CD4-positive, alpha-beta memory T cell (primary cell): ENCODE measurements at places on chromosomes 12 and 14.
A peak's percentile ranks its signal among the peaks of the same experiment; 100 is the strongest.

DNA sequence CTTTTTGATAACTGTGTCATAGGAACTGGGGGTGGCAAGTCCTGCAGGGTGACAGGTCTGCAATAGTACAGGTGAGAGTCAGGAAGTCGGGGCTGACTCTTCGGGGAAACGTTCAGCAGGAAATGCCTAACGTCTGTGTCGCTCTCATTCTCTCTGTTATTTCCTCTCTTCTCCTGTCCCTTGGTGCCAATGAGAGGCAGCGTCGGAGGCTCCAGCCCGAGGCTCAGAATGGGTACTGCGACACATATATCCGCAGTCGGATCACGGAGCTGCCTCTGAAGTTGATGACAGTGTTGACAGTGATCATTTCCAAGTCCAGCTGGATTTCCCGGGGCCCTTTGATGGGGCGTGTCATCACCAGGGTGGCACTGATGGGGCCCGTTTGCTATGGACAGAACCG, 2.7 kb upstream of the TC2N start:
- DNase-seq: peak; percentile 86
- H3K27me3 ChIP-seq: no peaks in the 10 kb centered on the region
- no peaks in the 10 kb centered on the region for H3K36me3 ChIP-seq
- peak overlapping the region; percentile 24 for H3K4me3 ChIP-seq
- peak overlapping the region; percentile 79 for H3K27ac ChIP-seq

GRCh38 chr14:93056166-93056839, 59.4 kb downstream of the ITPK1 start:
- no peak for DNase-seq
- no peak overlapping the region for H3K27ac ChIP-seq
- H3K4me1 ChIP-seq: no peaks in the 10 kb centered on the region
- no peaks in the 10 kb centered on the region for H3K27me3 ChIP-seq
- H3K36me3 ChIP-seq: no peaks in the 10 kb centered on the region

GRCh38 chr14:38900887-38901286, 202.1 kb downstream of the SEC23A start:
- no peak overlapping the region for H3K27ac ChIP-seq
- no peak for DNase-seq
- H3K4me1 ChIP-seq: no peaks in the 10 kb centered on the region
- no peaks in the 10 kb centered on the region for H3K36me3 ChIP-seq

DNA sequence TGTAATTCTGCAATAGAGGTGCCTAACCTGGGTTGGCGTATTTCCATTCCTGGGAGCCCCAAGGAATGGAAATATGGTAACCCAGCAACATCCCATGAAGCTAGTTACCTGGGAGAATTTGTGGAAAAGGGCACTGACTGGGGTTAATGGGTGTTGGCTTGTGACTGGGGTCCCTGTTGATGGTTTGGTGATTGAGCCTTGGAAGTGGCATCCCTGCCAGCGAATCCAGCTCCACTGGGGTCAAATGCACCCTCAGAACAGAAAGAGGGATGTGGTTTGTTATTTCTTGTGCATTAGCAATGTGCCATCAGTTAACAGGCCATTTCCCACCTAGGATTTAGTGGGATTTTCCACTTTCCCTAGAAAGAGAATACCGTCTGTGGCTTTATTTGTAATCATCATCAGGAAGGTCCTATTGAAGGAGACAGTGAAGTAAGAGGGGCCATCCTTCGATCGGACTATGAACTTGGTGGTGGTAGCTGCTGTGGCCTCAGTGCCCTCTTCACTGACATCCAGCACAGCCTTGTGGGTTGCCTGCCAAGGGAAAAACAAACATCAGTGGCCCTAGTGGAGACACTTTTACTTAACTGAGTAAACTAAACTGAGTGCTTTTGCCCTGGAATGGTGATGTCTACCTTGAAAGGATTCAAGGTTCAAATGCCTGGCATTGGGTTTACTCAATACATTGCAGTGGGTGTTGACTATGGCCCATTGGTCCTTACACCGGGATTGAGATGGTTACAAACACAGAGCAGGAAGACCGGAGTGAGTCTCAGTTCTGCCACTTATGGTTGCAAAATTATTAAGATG, 10.4 kb upstream of the SERPINA11 start:
- DNase-seq: no peak
- no peaks in the 10 kb centered on the region for H3K4me1 ChIP-seq
- H3K4me3 ChIP-seq: no peak overlapping the region
- H3K27me3 ChIP-seq: no peaks in the 10 kb centered on the region
- no peaks in the 10 kb centered on the region for H3K36me3 ChIP-seq
- no peak overlapping the region for H3K27ac ChIP-seq

DNA sequence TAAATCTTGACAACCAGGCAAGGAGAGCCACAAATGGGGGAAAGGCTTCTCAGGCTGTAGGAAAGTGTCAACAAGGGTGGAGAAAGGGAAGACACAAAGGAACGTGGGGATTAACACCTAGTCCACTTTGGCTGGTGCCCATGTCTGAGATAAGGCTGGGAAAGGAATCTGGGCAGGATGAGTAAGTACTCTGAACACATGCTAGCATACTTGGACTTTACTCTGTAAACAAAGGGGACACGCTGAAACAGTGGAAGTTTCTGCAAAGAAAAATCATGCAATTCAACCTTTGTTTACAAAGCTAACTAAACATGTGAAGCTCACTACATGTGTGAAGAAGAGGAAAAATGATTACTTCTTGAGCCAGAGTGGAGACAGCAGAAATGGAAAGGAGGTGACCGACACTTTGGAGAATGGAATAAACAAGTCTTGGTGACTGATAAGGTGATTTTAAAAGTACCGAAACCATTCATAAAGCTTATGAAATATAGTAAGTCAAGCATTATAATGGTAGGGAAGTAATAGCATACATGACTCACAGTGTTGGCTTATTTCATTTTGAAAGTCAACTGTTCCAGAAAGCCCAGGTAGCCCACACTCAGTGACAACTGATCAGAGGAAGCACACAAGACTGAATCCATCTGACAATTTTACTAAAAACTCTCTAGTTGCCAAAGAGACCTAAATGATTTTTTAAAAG, 13.2 kb downstream of the CPNE8 start:
- H3K4me3 ChIP-seq: no peak overlapping the region
- DNase-seq: no peak
- no peaks in the 10 kb centered on the region for H3K27me3 ChIP-seq
- H3K4me1 ChIP-seq: no peaks in the 10 kb centered on the region
- no peak overlapping the region for H3K27ac ChIP-seq

- no peaks in the 10 kb centered on the region for H3K36me3 ChIP-seq
- DNase-seq: no peak
- H3K27me3 ChIP-seq: no peaks in the 10 kb centered on the region
- no peaks in the 10 kb centered on the region for H3K4me1 ChIP-seq
Observed at GRCh38 chr14:68578597-68578996, 214.3 kb downstream of the ZFP36L1 start.

GRCh38 chr12:130715998-130716968, at the start of gene RIMBP2:
TSS of gene RIMBP2 (minus strand) at chr12:130716299. CDS start at chr12:130479013, 237,286 bp downstream.
- no peaks in the 10 kb centered on the region for H3K36me3 ChIP-seq
- DNase-seq: no peak

- DNase-seq: no peak
- H3K27me3 ChIP-seq: no peaks in the 10 kb centered on the region
- H3K36me3 ChIP-seq: no peaks in the 10 kb centered on the region
- H3K4me3 ChIP-seq: no peak overlapping the region
- H3K4me1 ChIP-seq: no peaks in the 10 kb centered on the region
- H3K27ac ChIP-seq: no peak overlapping the region
Observed at GRCh38 chr14:29724991-29725390, 202.7 kb downstream of the PRKD1 start.

DNA sequence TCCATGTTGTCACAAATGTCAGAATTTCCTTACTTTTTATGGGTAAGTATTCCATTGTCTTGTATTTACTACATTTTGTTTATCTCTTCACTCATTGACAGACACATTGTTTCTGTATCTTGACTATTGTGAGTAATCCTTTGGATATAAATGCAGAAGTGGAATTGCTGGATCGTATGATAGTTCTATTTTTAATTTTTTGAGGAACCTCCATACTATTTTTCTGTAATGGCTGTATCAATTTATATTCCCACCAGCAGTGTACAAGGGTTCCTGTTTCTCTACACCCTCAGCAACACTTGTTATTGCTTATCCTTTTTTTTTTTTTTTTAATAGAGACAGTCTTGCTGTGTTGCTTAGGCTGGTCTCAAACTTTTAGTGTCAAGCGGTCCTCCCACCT, 3.5 kb upstream of the KICS2 start:
- no peak for DNase-seq
- no peak overlapping the region for H3K27ac ChIP-seq
- peaks cover 4% of the 10 kb centered on the region for H3K27me3 ChIP-seq
- peaks cover 16% of the 10 kb centered on the region for H3K4me1 ChIP-seq

DNA sequence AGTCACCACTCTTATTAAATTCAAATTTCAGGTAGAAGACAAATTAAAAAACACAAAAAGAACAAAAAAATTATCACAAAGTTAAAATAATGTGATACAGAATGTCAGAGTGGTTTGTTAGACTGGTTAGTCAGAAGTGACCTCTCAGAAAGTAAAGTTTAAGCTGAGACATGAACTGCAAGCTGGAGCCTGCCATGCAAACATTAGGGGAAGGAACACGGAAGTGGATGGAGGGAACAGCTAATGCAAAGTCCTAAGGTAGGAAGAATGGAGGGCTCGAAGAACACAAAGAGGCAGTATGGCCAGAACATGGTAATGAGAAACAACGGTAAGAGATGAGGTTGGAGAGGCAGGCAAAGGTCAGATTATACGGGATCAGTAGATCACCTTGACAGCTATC, 41.7 kb downstream of the WDHD1 start:
- no peaks in the 10 kb centered on the region for H3K36me3 ChIP-seq
- no peaks in the 10 kb centered on the region for H3K4me1 ChIP-seq
- H3K4me3 ChIP-seq: no peak overlapping the region
- no peak overlapping the region for H3K27ac ChIP-seq

GRCh38 chr14:84482256-84483071, 1047.5 kb upstream of the FLRT2 start:
- DNase-seq: no peak
- H3K4me1 ChIP-seq: no peaks in the 10 kb centered on the region
- no peaks in the 10 kb centered on the region for H3K27me3 ChIP-seq
- no peak overlapping the region for H3K27ac ChIP-seq
- no peak overlapping the region for H3K4me3 ChIP-seq

DNA sequence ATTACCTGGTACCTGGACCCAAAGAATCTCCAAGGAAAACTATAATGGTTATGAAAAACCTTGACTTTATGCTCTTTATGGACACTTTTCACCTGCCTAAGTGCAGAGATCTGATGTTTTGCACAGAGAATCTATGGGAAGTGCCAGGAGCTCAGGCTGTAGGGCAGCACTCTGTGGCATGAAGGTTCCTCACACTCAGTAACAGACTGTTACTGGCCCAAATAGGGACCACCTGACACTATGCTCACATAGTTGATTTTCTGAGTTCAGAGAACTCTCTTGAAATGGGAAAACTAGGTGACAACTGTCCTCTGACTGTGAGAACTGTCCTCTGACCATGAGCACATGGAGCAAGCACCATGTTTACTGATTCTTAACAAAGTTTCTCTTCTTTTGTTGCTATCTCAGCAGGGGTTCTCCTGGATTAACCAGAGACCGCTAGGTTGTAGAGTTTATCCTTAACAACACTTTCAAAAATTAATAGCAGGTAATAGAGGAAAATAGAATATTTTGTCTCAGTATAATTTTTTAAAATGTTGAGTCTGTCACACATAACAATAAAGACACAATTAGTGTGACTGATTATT, 101.6 kb downstream of the STXBP6 start:
- DNase-seq: no peak
- H3K4me1 ChIP-seq: no peaks in the 10 kb centered on the region
- no peaks in the 10 kb centered on the region for H3K36me3 ChIP-seq
- H3K27ac ChIP-seq: no peak overlapping the region
- no peak overlapping the region for H3K4me3 ChIP-seq

DNA sequence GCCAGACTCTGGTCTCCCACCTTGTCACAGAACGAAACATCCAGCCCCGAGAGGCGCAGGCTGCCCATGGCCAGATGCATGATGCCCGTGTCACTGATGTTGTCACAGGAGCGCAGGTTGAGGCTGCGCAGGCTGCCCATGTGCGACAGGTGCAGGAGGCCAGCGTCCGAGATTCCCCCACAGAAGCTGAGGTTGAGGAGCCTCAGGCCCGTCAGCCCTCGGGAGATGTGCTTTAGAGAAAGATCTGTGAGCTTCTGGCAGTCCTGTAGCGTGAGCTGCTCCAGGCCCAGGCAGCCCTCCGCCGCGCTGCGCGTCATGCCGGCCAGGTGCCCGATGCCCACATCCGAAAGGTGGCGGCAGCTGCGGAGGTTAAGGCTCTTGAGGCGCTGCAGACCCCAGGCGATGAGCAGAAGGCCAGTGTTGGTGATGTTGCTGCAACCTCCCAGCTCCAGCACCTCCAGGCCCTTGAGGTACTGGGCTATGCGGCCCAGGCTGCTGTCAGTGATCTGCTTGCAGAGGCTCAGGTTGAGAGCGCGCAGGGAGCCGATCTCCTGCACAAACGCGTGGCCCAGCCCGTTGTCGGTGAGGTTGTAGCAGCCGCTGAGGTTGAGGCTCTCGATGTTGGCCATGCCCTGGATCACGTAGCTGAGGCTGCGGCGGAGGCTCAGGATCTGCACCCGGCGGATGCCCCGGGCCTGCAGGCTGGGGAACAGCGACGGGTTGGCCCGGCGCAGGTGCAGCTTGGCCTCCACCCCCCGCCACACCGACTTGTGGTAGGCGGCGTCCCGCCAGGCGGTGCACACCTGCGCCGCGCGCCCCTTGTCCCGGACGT, 991 bp downstream of the FBXL14 start:
- H3K4me1 ChIP-seq: peaks cover 52% of the 10 kb centered on the region
- H3K4me3 ChIP-seq: peak overlapping the region; percentile 77
- peak overlapping the region; percentile 66 for H3K27ac ChIP-seq
- DNase-seq: peak; percentile 70

DNA sequence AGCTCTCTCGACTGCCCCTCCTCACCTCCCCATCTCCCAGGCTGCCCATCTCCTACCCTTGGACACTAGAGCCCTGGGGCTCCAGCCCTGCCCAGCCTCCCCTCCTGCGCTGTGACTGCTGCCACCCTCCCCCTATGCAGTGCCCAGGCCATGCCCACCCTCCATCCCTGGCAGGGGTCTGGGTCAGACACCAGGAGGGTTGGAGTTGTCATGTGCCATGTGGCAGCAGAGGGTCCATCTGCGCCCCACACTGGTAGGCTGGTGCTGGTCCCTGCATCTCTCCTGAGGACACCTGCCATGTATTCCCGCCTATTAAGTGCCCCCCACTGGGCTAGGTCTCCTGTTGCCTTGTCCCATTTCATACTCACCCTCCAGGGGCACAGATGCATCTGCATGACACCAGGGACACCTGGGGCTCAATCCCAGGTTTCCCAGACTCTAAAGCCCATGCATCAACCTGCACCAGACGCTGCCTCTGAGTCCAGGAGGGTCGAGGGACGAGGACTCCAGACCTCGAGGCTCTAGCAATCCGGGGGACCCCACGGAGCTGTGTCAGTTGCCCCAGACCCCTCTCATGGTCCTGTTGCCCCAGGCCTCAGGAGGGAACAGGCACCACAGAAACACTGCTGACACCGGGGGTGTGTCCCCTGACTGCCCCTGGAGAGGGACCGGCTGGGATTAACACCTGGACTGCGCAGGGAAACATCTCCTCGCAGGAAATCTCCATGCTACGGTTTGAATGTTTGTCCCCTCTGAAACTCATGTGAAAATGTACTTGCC, 23.4 kb upstream of the SFSWAP start:
- no peaks in the 10 kb centered on the region for H3K27me3 ChIP-seq
- H3K27ac ChIP-seq: no peak overlapping the region
- H3K4me1 ChIP-seq: no peaks in the 10 kb centered on the region
- no peak overlapping the region for H3K4me3 ChIP-seq
